ENCODE measurements at places on chromosomes 2 and 18. TPM values are rescaled to one million over a fixed set of nuclear protein-coding genes. Genes with fewer than 3 reads are reported as not detected.

DNA sequence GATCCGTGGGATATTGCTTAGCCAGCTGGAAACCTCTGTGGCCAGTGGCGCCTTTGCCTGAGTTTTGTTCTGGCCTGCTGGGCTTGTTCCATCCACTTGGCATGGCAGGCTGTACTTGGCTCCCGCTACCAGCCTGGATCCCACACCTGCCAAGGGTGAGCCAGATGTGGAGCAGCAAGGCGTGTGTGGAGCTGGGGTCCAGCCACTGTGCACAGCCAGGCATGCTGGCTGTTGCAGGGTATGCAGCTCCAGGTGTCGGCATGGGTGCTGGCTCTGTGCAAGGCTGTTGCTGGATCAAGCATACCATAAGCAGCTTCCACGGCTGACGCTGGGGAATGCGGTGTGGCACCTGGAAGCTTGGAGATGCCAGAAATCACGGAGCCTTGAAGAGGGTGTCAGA lies 34.5 kb downstream of the PTPN4 start:
- no peak for DNase-seq

The CYBRD1 gene
- 61.7 TPM for total RNA-seq

- no peak for DNase-seq
These were observed 37.1 kb upstream of the ATP6V1B1 start for GRCh38 chr2:70898363-70899240.

- DNase-seq: no peak
These were observed 107.7 kb upstream of the MGAT5 start for GRCh38 chr2:134146161-134146560.

- DNase-seq: no peak
These were observed 10.2 kb downstream of the GPAT2 start for GRCh38 chr2:96024336-96025193.

DNA sequence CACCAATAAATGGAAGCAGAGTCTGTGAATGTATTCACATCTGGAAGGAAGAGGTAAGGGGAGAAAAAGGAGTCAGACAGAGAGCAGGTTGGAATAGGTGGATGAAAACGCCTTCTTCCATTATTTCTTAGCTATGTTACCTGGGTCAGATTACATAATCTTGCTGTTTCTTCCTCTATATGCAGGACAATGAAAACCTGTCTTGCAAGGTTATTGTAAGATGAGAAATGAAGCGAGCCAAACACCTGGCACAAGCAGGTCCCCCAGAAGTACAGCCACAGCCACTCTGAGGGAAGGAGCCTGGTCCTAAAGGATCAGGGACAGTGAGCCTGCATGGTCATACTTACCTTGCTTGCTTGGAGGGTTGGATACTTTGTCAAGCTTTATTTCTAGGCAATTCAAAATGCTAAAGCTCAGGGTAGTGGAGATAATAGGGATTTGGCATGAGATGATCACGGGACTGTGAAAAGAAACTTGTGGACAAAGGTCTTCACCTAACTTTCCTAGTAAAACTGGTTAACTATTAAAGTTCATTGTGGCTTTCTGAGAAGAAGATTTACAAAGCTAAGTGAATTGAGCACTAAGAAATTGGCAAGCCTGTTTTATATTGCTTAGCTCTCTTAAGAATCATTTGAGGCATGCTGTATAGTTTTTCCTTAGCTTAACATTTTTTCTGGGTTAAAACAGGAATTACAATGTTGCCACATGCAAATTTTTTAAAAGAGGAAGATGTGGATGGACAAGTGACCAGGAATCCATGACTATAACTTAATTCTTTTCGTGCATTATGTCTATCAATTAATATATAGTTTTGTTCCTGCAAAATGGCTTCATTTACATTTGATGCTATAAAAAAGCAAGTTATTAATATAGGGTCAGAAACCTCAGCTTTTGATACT lies 15.7 kb upstream of the PLA2R1 start:
- no peak for DNase-seq

DNA sequence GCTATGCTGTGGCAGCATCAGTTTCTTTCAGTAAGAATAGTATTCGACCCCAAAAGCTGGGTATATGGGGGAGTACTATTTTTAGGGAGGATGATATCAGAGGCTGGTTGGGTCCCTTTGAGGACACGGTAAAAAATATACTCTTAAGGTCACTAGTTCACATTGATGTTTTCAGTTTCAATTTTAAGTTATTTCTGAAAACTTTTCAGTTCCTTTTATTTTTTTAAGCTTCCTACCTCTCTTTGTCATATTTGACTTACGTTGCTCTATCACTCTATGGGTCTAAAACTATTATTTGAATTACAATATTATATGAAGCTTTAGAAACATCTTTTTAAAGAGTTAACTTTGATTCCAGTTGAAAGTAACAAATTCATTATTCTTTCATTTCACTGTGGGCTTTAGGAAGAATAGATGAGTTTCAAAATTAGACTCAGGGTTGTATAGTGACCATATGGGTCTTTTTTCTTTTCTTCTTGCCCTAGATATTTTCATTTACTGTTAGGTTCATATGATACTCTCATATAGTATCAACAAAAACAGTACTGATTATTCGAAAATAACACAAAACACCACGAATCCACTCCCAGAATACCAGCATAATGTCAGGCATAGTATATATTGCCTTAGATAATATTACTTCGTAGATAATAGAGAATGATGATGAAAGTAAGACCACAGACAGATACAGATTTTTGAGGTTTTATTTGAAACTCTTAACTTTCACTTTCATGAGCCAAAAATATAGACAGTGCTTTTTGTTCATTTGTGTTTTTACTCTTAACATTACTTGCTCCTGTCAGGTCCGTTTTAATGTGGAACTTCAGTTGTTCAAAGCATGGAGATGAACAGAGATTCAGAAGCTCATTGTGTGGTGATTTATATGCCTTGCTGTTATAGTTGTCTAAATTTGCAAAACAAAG lies 9.8 kb downstream of the RMDN2 start:
- no peak for DNase-seq

DNA sequence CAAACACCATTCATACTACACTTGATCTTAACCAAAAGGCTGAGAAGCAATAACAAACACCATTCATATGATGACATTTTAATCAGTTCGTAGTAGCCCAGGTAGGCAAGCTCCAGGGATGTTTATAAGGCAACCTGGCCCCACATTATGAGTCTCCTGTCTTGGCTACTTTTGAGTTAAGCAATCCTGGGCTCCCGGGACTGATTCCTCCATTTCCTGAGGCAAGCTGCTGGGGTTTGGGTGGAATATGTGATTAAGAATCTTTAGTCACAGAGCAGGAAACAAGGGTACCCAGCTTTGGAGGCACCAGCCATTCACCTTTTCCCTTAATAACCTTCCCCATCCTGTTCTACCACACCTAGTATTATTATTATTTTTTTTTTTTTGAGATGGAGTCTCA lies 24.5 kb upstream of the SPRED2 start:
- no peak for DNase-seq

DNA sequence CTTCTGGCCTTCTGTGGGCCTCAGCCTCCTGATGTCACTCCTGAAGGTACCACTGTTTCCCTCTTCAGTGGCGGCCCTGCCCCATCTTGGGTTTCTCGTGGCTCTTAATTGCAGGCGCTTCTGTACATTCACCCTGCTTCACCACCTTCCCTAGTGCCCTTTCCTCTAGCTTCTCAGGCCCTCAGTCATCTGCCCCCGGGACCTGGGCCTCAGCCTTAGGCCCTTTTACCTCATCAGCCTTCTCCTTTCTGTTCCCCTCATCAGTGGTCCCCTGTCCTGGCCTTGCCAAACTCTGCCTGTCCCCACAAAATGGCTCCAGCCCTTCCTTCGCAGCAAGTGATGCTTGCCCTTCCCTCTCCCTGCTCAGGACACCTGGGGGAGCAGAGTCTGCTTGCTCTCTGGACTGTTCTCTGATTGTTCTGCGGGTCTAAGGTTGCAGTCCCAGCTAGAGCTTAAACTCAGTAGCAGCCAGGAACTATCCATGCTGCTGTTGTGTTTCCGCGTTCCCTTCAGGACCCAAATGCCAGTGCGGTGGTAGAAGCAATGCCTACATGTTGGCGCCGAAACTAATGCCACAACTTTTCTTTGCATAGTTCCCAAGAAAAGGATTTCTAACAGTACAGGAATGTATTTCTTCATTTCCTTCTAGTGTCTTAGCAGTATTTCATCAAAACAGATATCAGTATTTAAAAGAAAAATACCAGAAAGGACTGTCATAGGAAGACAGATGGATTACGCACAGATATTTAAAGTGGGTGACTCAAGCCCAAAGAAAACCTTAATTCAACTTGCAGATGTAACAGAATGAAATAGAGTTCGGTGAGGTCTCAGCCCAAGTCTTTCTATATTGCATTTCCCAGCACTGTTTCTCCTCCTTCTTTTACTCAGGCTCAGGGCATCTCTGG lies 7.5 kb downstream of the ASB1 start:
- no peak for DNase-seq

- DNase-seq: no peak
These were observed 15.5 kb downstream of the SLC25A12 start for GRCh38 chr2:171878481-171878993.

GRCh38 chr18:50441501-50441900 lies 66.7 kb downstream of the SKA1 start:
- no peak for DNase-seq

- DNase-seq: no peak
These were observed 56.8 kb upstream of the DNMT3A start for GRCh38 chr2:25398534-25398933.

The SERPINB3 gene
- not detected for total RNA-seq

The ASAP2 gene
- 44.0 TPM for total RNA-seq

The CIB4 gene
- not detected for total RNA-seq

GRCh38 chr2:150150144-150150543 lies 337.3 kb downstream of the RND3 start:
- DNase-seq: no peak
